ENCODE measurements at places on chromosomes 1 and 21.

- no peak for DNase-seq
Measured at GRCh38 chr1:200527670-200528069, 92.9 kb downstream of the KIF14 start.

- DNase-seq: no peak
Measured at GRCh38 chr1:102937401-102937800, 170.9 kb downstream of the COL11A1 start.

DNA sequence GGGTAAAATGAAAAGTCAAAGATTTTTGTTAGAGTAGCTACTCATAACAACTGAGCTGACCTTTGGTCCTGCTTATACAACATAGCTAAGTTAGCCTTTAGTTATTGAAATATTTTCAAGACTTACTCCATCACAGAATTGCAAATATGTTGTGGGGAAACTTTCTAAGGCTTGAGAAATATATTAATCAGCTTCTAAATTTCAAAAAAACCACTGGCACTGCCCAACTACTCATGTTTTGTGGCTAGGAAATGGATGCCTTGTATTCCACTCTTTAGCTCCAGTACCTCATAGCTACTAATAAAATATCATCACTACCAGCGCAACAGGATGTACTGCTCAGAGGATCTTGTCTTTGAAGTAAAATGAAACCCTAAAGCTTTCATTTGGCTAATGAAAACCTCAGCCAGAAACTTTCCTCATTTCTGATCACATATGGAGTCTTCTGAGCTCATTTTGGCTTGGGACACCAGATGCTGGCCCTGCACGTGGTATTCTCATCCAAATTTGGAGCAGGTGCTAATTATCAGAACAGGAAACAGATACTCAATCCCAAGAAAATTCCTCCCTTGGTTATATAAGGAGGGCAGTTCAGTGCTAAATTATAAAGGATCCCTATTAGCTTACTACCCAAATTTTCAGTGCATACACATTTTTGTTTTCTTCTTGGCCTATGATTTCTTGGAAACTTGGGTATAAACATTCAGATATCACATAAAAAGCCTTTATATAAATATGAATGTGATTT, 690.7 kb downstream of the ADGRL2 start:
- no peak for DNase-seq

GRCh38 chr1:22850681-22851080, 122.0 kb downstream of the LACTBL1 start:
- DNase-seq: no peak

- no peak for DNase-seq
Measured at GRCh38 chr1:6401673-6402072, 8.1 kb upstream of the ACOT7 start.
